ENCODE measurements at places on chromosomes 11 and 22. TPM values are rescaled to one million over a fixed set of nuclear protein-coding genes. Genes with fewer than 3 reads are reported as not detected.

The SAA1 gene
- 1.6 TPM for total RNA-seq

The CCDC116 gene
- 0.09 TPM for total RNA-seq

The TUB gene
- 6.5 TPM for total RNA-seq

The TIMP3 gene
- 1.1 TPM for total RNA-seq

The KRTAP5-8 gene
- total RNA-seq, result not detected

The MMP13 gene
- not detected for total RNA-seq

The MUC6 gene
- total RNA-seq, result not detected

The NAALAD2 gene
- not detected for total RNA-seq

The LINC01488 gene
- total RNA-seq, result not detected
